ENCODE measurements at places on chromosomes 7 and 10.

DNA sequence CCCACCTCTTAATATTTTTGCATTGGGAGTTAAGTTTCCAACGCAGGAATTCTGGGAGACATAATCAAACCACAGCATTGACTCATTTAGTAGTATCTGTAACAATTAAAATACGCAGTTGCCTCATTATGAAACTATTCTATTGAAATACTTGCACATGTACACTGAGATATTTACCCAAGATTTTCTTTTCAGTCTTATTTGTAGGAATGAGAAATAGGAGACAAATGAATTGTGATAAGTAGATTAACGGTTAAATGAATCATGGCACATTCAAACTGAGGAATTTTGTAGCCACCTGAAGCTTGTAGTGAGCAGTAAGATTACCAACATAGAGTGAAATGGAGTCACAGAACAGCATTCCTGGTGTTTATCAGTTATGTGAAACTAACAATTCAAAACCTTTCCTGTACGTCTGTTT, 18.1 kb downstream of the RP9 start:
- DNase-seq: no peak

DNA sequence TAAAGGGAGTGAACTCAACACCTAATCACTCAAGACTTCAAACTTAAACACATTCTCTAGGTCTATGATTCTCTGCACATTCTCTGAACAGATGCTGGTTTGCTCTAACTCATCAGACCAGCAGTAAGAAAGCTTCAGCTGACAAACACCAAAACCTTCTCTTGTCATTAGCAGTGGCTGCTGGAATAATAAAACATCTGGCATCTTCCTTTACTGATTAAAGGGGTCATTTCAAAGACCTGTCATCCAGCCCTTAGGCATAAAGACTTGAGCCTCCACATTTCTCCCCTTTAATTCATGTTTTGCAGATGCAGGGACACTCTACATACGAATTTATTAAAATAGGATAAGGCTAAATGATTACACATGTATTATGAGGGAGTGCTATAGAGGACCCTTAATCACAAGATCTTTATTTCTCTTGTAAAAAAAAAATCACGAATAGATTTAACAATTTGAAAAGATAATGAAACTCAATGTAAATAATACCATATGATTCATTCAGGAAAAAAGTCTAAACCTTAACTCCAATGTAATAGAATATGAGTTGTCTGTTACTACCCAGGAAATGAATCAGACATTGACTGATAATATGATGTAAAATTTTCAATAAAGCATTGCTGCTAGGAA, 152.4 kb upstream of the GNAI1 start:
- no peak for DNase-seq

DNA sequence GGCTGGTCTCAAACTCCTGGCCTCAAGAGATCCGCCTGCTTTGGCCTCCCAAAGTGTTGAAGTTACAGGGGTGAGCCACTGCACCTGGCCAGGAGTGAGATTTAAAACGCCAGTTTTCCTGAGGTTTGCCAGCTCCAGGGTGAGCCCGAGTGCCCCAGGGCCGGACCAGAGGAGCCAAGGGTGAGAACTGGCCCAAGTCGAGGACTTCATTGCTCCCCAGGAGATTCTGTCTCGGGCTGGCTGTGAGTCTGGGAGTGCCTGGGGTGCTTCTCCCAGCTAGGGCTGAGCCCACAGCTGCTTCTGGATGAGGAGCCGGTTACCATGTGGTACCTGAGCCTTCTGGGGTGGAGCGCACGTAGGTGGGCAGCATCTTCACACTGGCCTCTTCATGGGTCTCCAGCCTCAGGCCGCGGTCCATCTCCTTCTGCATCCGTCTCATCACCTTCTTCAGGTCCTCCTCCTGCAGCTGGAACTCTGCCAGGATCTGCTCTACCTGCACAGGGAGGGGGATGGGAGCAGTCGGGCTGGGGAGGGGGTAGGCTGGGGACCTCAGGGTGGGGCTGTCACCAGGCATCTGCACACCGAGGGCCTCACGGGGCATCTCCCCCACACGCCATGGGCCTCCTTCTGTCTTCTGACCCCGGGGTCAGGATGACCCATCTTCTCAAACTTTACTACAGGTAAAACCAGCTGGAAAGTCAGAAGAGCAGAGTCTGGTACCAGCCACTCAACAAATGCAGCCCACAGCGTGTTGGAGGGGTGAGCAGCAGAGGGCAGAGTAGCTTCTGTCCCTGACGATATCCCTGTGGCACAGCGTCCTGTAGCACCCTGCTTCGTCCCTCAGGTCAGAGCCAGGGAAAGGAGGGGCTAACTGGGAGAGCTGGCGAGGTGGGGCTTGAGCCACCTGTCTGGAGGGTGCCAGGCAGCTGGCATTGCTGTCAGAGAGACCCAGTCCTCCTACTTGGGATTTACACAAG, 12.1 kb upstream of the MYL7 start:
- no peak for DNase-seq

DNA sequence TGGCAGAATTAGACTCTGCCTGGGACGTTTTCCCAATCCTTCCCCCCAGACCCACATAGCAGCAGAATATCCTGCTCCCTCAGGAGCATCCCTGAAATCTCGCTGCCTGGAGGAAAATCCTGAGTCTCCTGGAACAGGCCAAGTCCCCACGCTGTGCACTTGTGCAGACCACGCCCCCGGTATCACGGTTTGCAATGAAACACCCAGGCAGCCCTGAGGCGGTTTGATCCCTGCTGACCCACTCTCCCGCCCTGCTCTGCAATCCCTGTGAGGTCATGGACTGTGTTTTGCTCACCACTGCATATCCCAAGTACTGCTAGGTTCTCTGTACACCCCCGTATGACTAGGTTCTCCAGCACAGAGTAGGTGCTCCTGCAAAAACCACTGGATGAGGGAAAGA, 411.8 kb upstream of the MGMT start:
- no peak for DNase-seq

- no peak for DNase-seq
Measured at GRCh38 chr7:27224983-27225934, 17.3 kb upstream of the EVX1 start.

GRCh38 chr7:109158246-109158645, 588.6 kb downstream of the DNAJB9 start:
- no peak for DNase-seq

- DNase-seq: no peak
Measured at GRCh38 chr7:44561962-44562621, 11.6 kb downstream of the DDX56 start.

DNA sequence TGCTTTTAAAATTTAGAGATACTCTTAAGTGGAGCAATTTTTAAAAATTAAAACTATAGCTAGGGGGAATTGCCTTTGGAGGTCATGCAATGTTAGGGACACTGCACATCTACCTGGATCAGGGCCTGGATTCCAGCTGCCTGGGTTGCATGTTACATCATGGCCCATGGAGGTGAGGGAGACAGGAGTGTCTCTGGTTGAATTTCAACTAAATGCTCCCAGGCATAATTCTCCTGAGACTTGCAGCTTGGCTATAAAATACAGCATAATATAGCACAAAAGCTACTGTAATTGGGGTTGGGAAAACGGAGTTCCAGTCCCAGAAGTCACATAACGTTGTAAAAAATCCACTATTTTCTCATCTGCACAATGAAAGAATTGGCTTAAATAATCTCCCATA, 782.5 kb downstream of the LRMDA start:
- no peak for DNase-seq

- no peak for DNase-seq
Measured at GRCh38 chr10:62534031-62534430, 159.9 kb downstream of the ZNF365 start.

- no peak for DNase-seq
Measured at GRCh38 chr7:1693991-1694524, 24.0 kb downstream of the ELFN1 start.

GRCh38 chr10:58027426-58027825, 240.3 kb downstream of the IPMK start:
- no peak for DNase-seq

DNA sequence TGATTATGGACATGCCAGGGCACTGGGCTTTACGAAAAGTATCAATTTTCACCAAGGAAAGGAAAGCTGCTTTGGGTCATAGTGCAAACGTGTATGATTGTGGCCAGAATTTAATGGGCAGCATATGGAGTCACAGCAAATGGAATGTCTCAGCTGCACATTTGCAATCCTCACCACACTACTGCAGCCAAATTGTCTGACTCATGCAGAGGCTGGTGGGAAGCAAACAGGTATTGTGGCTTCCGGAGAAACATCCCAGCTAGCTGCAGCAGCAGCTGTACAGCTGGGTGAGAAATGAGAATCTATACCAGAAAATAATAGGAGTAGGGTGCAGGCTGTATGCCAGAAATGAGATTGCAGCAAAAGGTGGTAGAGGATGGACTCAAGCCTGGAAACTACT, 374.7 kb upstream of the VWC2 start:
- DNase-seq: no peak

DNA sequence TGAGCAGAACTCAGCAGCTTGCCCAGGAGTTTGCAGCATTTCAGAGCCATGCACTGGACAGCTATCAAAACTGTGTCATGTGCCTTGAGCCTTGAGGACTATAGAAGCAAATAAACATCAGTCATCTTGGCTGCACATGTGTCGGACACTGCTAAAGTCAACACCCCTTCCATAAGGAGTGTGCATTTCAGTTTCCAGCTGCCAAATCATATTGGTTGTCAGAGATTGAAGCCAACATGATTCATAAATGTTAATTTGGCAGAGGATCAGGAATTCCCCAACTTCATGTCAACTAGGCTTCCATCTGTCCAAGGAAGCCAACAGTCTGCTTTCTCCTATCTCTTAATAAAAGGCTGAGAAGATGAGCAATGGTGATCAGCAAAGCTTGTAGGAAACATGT, 32.8 kb downstream of the SLC16A12 start:
- no peak for DNase-seq

DNA sequence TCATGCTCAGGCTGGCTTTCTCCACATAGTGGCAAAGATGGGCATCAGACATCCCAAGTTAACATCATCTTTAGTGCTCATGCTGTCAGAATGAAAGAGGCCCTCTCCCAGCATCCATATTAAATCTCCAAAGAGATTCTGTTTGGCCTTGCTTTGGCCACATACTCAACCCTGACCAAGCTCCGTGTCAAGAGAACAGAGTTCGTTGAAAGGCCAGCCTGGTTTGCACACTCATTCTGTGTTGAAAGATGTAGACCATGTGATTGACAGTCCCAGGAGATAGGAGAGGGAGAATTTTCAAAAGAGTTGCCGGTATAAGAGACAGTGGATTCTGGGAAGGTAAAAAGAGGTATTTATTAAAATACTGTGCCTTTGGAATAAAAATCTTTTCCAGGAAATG, 19.7 kb downstream of the MET start:
- DNase-seq: no peak

GRCh38 chr10:71694039-71694501, 25.5 kb downstream of the C10orf105 start:
- DNase-seq: no peak

DNA sequence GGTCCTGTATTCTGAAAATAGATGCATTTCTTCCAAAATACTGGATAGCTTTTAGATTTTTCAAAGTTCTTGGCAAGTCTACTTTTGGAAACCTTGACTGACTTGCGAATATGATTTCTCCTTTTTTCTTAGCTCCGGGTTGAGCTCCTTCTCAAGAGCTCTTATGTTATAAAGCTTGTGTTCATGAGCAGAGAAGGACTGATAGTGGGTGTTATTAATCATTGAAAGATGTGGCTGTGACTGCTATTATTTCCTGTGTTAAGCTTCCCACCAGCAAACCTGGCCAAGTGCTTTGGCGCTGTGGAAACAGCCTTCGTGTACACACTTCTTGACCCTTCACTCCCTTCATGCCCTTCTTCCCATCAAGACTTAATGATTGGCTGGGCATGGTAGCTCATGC, 98.2 kb downstream of the KIAA1217 start:
- DNase-seq: no peak

GRCh38 chr7:100835903-100836811, 8.8 kb upstream of the EPHB4 start:
- DNase-seq: no peak

GRCh38 chr7:115289971-115290370, 368.1 kb downstream of the MDFIC start:
- no peak for DNase-seq

- DNase-seq: no peak
Measured at GRCh38 chr10:49365675-49366415, 30.0 kb downstream of the DRGX start.

Data from AG04449 (cell line).